ENCODE measurements at places on chromosomes 3 and 15.

DNA sequence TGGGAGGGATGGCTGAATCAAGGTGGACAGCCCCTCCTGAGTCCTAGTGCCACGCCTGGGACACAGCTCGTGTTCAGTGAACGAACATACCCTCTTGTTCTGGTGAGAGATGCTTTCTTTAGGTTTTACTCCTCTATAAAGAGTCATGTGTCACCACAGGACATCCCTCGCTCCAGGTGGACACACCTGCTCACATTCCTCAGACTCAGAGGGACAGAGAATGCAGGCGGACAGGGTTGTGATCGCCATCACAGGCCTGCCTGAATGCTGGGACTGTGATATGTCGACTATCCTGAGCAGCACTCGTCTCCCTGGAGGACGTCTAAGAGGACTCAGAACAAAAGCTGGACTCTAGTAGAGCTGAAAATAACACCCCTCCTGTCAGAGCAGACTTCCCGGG lies 96.4 kb upstream of the SNRPA1 start:
- DNase-seq = no peak

- DNase-seq = no peak
Observed at GRCh38 chr3:196216089-196216564, at the start of gene SLC51A. Gene SLC51A, plus strand, starts transcription at chr3:196216534. Its CDS starts 179 bp downstream, at chr3:196216713.

- no peak for DNase-seq
Observed at GRCh38 chr15:95715906-95716656, 614.4 kb upstream of the NR2F2 start.

DNA sequence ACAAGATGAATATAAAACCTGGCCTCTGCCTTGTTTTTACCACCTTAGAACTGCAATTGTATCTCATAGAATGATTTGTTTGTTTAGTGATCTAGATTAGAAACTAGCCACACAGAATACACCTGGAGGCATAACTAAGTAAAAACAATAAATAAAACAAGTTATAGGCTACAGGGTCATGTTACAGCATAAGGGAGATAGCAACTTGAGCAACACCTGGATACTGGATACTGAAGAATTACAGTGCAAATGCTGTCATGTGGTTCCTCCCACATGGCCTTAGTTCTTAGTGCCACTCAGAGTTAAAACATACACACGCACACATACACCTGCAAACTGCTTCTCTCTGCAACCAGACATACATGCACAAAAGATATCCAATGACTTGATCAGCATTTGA lies 563.4 kb upstream of the DPPA4 start:
- no peak for DNase-seq

GRCh38 chr15:41985236-41986160 lies 13.1 kb upstream of the EHD4 start:
- DNase-seq = no peak

DNA sequence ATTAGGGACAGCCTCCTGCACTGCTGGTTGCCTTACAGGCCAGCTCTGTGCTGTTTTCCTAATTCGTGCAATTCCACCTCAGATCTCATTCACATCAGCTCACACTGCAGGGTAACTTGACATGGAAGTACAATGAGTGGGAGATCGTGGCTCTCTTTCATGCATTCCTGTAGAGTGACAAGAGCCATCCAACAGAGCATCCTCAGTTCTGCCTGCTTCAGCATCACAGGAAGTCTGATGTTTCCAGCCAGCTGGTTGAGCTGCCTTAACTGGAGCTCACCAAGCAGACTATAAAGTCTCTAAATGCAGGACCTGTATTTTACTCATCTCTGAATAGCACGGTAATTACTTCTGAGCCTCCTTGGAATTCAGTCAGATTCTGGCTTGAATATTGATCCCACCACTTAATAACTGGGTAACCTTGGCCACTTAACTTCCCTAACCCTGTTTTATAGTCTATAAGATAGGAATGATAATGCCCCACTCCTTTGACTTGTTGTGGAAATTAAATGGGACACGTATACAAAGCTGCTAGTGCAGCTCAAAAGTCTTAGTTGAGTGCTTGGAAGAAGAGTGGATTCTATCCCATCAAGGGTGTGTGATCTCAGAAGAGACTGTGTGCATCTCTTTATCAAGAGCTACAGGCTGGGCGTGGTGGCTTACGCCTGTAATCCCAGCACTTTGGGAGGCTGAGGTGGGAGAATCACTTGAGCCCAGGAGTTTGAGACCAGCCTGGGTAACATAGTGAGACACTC lies 1.4 kb upstream of the DIS3L start:
- no peak for DNase-seq

DNA sequence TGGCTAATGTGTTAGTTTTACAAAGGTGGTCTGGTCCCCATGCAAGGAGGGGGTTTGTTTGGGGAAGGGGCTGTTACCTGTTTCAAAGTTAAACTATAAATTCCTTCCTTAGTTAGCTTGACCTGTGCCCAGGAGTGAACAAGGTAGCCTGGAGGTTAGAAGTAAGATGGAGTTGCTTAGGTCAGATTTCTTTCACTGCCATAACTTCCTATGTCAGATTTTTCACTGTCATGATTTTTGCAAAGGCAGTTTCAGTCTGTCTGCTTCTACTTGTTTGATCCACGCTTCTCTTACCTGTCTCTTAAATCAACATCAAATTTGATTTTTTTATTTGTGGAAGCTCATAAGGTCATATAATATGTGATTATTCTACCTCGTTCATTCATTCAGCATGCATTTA lies 28.6 kb downstream of the STARD9 start:
- DNase-seq = no peak

DNA sequence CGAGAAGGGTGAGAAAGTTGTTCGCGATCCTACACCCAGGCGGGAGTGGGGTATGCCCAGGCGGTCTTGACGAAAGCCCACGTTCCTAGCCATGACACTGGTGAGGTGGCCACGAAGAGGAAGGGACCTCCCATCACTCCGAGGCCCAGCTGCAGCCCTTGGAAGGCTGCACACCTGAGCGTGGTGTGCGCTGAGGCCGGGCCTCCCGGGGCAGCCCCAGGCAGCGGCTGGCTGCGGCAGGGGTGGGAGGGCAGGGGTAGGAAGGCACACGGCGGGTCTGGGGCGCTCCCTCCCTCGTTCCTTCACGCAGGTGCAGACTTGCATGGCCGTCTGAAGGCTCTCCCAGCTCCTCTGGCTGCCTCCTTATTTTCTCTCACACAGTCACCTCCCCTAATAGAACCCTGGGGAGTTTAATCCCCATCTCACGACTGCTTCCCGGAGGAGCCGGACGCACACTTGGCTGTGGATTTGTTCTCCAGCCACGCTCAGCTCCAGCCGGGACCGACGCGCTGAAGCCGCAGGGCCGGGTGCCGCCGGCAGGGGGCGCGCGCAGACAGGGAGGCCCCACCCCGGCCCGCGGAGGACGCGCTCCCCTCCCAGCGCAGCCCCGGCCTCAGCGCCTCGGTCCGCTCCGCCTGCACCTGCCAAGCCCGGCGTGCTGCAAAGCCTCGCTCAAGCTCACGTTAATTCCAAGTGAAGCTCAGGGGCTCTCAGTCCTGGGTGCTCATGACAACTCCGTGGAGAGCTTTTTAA lies 37.8 kb upstream of the MUC4 start:
- DNase-seq = no peak

- DNase-seq = no peak
Observed at GRCh38 chr3:165194511-165195240, 1.5 kb downstream of the SLITRK3 start.

GRCh38 chr3:70871909-70872656 lies 559.6 kb upstream of the MDFIC2 start:
- no peak for DNase-seq

- no peak for DNase-seq
Observed at GRCh38 chr15:29680465-29681165, 141.7 kb downstream of the TJP1 start.

DNA sequence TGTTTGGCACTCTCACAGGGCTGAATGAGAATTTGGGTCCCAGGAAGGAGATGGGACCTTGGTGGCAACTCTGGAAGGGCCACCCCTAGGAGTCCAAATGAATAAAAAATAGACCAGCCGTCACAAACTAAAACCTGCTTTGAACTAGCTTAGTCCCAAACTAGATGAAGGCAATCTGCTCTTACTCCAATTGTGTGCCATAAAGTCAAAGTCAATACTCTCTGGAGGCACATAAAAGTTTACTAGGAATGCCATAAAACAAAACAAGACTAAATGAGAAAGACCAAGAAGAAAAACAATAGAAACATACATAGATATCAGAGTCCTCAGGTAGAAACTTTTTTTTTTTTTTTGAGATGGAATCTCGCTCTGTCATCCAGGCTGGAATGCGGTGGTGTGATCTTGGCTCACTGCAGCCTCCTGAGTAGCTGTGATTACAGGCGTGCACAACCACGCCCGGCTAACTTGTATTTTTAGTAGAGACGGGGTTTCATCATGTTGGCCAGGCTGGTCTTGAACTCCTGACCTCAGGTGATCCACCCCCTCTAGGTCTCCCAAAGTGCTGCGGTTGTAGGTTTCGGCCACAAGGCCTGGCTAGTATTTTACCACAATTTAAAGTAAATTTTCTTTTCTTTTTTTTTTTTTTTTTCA lies 8.1 kb downstream of the GOLGA6L2 start:
- no peak for DNase-seq

- no peak for DNase-seq
Observed at GRCh38 chr3:116441652-116442051, 3.6 kb downstream of the LSAMP start.

DNA sequence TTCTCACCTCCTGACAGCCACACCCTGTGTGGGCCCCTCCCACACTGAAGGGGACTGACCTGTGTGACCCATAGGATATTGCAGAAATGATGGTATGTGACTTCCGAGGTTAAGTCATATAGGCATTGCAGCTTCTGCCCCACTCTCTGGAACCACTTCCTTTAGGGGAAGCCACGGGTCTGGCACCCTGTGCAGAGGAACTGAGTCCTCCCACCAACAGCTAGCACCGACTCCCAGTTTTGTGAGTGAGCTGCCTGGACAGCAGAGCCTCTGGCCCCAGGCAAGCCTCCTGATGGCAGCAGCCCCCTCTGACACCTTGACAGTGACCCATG lies 24.6 kb upstream of the SLC6A6 start:
- peak; percentile 19 for DNase-seq

- DNase-seq = no peak
Observed at GRCh38 chr3:151584566-151584965, 123.7 kb upstream of the IGSF10 start.

DNA sequence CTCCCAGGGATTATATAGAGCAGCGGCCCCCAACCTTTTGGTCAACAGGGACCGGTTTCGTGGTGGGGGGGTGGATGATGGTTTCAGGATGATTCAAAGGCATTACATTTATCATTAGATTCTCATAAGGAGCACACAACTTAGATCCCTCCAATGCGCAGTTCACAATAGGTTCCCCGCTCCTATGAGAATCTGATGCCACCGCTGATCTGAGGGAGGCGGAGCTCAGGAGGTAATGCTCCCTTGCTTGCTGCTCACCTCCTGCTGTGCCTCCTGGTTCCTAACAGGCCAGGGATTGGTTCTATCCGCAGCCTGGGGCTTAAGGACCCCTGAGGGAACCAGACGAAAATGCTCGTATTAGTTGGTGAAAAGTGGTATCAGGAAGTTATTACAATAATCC lies 1.3 kb upstream of the HACD2 start:
- peak; percentile 23 for DNase-seq

- no peak for DNase-seq
Observed at GRCh38 chr3:49910409-49911123, 6.9 kb upstream of the MST1R start.

DNA sequence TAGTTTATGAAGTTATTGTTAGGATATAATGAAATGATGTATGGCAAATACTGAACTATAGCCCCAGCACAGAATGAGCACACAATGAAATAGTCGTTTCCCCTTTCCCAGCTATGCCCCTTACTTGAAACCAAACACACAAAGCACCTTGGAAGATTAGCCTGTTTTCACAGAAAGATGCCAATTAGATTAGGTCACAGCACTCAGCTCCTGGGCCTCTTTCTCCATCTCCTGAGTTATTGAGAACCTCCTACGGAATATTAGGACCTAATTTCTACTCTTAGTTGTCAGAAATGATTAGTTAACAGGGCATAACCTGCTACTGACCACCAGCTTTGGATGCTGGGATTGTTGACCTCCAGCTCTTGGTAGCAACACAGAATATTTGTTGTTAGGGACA lies 269.4 kb upstream of the ROPN1 start:
- no peak for DNase-seq

GRCh38 chr15:56838085-56838484 lies 80.4 kb upstream of the TCF12 start:
- no peak for DNase-seq

DNA sequence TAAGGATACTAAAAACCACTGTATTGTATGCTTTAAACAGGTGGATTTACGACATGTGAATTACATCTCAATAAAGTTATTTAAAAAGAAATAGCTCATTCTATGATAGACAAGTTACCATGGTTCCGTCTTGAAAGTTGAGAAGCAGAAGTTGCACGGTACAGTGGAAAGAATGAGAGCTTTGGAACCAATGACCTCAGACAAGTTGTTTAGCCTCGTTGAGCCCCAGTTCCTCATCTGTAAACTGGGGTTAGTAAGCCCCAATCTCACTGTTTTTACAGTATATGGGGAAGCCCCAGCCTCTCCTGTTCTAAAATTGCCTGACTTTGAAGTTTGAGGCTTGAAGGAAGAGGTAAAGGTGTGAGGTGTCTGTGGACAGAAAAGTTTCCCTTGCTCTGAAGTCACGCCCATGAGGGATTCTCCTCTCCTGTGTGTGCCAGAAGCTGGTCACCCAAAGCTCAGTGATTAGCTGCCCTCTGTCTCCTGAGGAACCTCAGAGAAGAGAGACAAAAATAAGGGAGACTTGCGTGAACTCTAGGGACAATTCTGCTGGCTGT lies 10.0 kb downstream of the CRYGS start:
- DNase-seq = no peak

DNA sequence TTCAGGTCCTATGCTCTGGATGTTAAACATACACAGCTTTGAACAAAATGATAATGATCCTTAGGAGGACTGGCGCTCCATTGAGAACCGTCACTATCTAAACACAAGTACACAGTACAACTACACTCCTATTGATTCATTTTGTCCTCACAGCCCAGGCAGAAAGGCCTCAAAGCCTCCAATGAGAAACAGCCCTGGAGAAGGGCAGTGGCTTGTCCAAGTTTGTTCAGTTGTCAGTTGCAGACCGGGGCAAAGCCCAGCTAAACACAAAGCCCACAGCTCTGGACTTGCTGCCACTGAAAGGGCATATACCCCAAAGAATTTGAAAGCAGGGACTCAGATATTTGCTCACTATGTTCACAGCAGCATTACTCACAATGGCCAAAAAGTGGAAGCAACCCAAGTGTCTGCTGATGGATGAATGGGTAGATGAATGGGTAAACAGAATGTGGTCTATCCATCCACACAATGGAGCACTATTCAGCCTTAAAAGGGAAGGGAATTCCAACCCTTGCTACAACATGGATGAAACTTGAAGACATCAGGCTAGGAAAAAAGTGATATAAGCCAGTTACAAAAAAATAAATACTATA lies 34.7 kb downstream of the NUP210 start:
- no peak for DNase-seq

DNA sequence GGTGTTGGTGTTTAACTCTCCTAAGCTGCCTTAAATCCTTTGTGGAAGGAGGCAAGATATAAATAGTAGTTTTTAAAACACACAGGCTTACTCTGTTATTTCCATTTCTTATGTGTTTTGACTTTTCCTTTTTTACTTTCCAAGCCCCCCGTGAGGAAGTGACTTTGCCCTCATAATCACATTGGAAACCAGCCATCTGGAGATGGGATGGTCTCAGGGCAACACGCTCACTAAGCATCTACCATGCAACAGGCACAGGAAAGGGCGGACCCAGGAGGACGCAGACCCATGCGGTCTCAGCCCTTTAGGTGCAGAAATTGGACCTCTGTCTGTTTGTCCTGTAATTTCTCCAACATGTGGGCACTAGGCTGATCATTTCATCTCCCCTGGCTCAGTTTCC lies 115.7 kb downstream of the PDZRN3 start:
- DNase-seq = no peak

GRCh38 chr3:25125201-25125600 lies 302.9 kb upstream of the RARB start:
- no peak for DNase-seq

All from stimulated activated CD8-positive, alpha-beta memory T cell treated with anti-CD3 and anti-CD28 coated beads, Interleukin-2, amount 100 ng/mL, for 48 hours (primary cell).